NCI-H2029 (cell line): ENCODE measurements at places on chromosomes 12 and 14.

DNA sequence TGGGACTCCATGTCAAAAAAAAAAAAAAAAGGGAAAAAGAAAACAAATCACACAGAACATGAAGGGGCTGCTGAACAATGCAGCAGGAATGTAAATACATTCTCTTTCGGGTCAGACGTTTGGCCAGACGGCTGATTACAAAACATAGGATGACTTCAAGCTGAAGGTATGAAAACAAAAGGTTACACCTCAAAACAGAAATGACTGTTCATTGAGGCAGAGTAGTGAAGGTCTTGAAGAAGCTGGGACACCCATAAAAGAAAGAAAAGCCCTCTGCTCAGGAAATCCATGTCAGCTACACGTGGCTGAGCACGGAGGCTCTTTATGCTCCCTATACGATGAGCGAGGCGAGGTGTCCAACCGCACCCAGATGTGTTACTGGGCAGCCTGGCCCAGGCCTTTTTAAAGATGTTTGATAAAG lies 37.7 kb downstream of the FGD4 start:
- DNase-seq, result no peak

- DNase-seq, result peak; percentile 17
Measured at GRCh38 chr12:50621399-50622300, 116.9 kb downstream of the DIP2B start.

DNA sequence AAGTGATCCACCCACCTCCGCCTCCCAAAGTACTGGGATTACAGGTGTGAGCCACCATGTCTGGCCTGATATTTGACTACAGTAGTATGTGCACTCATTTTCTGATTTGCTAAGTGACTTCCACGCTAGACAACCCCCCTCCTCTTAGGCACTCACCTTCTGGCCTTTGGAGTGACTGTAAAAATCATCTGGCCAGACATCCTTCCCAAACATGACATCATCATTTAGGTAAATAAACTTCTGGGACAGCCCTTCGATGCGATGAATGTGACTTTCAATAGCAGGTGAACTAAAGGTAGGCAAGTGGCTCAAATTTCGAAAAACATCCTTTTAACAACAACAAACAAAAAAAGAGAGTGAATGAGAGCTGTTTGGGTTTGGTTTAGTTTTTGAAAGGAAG lies 30.6 kb upstream of the SYCP3 start:
- peak; percentile 68 for DNase-seq

GRCh38 chr12:57896115-57896433 lies 45.3 kb upstream of the ATP23 start:
- no peak for DNase-seq

DNA sequence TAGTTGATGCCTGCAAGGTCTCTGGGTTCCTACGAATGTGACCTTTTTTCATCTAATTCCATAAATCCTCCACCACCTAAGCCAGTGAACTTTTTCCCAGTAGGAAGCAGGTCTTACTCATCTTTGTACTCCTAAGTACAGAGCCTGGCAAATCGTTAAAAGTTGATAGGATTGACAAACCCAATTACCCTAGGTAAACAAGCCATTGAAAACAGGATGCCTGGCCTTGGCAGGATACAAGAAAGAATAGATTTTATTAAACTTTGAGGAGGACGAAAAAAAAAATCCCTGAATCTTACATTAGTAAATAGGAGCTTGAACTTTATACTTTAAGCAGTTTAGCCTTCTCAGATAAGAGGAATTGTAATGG lies 5.6 kb downstream of the TBPL2 start:
- no peak for DNase-seq

DNA sequence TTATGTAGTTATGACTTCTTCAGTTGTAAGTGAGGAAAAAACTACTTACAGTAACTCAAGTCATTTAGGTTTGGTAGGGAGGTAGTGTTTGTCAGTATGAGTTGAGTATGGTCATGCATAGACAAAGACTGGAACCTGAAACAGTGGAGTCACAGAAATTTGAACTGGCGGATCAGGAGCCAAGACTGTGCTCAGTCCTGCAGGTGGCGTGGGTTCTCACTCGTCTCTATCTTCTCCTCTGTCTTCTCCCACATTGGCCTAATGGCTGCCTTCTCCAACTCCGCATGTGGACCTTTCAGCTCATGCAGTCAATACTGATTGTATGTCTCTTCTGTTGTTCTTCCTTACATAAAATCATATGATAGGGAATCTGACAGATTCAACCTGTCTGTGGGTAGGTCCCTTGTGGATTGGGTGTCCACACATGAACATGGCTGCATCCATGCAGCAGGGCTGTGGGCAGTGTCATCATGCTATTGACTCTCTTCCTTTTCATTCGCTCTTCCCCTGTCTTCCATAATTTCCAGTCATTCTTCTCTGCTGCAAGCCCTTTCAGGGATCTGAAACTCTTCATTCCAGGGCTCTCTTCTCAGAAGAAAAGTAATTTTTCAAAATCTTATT lies 78.8 kb upstream of the NEDD1 start:
- DNase-seq, result no peak

GRCh38 chr12:2833810-2834209 lies 1.0 kb downstream of the NRIP2 start:
- DNase-seq, result no peak
